ENCODE measurements at places on chromosomes 1 and 21.
A peak's percentile ranks its signal among the peaks of the same experiment; 100 is the strongest.

GRCh38 chr1:189216886-189217285 is 1260.8 kb downstream of the BRINP3 start:
- no peak for DNase-seq

GRCh38 chr21:33945652-33946270 is 30.2 kb upstream of the ATP5PO start:
- no peak for DNase-seq

GRCh38 chr1:212973899-212974298 is 23.6 kb downstream of the VASH2 start:
- no peak for DNase-seq

DNA sequence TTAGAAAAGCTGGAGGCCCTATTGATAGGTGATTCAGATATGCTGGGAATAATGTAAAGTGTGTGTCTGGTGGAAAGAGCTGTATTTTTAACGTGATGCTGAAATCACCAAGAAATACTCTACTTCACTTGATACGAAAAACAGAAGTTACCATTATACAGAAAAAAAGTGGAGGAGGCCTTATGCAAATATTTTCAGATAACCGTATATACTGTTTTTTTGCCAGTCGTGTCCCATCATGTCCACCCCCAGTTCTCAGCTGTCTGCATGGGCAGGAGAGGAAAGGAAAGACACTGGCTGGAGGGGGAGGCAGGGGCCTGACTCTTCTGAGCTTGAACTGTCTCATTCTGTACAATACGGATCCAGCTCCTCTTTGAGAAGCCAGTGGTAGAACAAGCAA is 51.1 kb downstream of the KCNJ6 start:
- DNase-seq: no peak

- no peak for DNase-seq
Measured at GRCh38 chr1:240527086-240527485, 84.9 kb downstream of the GREM2 start.

GRCh38 chr1:94792473-94793295 is 27.5 kb upstream of the SLC44A3 start:
- DNase-seq: peak; percentile 72

GRCh38 chr1:147773215-147773715 is 12.9 kb upstream of the GJA5 start:
- DNase-seq: no peak

DNA sequence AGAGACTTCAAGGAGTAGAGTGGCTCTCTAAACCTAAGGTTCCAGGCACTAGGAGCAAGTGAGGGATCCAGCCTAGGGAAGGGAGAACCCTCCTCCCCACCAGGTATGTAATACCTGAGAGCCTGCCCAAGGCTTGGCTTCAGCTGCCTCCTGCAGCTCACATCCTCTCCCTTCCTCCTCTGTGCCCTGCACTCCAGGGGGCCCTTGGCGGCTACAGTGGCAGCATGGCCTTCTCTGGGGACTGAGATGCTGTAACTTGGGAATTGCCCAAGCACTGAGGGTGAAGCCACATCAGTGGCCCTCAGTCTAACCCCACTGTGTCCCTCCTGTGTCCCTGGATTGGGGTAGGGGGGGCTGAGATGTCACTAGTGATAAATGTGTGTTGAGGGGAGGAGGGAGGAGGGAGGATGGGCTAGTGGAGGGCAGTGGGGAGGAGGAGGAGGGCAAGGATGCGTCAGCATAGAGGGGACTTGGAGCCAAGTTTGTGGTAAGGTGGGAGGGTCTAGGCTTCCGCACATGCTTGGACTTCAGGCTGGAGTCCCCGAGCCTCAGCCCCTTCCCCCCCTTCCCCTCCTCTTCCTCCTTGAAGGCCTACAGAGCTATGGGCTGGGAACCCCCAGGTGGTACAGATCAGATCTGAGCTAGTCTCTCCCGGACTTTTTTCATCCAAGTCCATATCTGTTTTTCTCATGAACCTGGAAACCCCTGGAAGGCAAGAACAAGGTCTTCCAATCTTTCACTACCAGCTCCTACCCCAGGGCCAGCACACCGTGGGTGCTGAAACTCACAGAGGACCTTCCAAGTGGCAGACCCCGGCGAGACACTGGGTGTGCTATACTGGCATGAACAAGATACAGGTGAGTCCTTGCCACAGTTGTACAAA is 17.5 kb downstream of the COL9A2 start:
- DNase-seq: no peak

DNA sequence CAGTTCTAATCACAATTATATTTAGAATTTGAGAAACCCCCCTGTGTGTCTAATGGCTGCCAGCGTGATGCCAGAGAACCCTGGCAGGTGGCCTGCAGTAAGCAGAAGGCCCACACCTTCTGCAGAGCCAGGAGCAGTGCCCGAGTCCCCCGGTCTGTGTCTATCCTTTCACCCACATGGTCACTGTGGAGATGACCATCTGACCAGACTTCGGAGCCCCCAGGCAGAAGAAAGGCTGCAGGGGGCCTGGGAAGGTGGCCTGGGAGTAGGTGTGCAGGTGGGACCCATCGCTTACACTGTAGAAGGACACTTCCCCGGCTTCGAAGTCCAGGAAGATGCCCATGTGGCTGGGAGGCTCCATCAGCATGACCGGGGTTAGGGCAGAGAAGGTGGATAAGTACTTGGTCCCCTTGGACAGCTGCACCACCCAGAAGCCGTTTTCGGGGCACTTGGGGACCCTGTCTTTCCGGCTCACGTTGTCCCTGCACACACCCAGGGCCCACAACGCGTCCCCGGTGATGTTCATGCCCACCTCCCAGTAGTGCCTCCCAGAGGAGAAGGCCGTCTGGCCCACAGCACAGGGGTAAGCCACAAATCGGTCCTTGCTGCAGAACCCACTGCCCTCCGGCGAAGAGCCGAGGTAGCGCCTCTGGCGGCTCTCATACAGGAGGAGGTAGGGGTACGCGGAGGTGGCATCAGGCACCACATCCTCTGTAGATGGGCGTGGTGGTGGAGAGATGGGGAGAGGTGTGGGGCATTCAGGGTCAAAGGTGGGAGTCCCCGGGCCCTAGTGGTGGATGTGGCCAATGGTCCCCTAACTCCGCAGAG is 1.6 kb upstream of the TRIM11 start:
- no peak for DNase-seq

DNA sequence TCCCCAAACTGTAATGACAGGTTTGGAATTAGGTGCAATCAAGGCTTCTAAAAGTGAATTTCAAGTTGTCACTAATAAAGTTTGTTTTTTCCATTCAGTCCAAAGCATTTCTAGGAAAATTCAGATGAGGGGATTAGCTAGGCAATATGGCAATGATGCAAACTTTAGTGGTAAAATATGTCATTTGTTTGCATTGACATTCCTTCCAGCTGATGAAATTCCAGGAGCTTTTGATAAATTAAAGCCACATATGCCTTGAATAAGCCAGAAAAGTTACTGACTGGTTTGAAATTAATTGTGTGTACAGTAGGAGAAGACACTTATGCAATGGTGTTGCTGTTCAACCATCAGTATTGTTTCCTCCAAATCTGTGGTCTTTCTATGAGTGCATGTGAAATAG is 57.8 kb downstream of the MROH9 start:
- DNase-seq: no peak

DNA sequence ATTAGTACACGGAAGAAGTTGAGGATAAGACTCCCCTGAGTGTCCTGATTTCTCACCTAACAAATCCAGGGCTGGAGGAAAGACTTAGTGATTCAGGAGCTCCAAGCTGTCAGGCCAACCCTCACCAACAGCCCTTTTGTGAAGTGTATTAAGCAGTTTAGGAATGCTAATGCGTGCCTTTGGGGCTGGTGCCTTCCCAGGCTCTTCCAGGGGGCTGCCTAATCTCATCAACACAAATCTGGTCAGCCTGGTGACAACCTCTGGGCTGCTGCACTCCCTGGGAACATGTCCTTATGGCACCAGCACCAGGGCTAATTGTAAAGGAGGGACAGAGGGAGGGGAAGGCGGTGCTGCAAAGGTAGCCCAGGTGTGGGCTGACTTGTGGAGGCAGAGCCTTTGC is 15.5 kb downstream of the CSMD2 start:
- no peak for DNase-seq

GRCh38 chr21:35075546-35075945 is 26.4 kb upstream of the RUNX1 start:
- DNase-seq: no peak

GRCh38 chr1:151611832-151612500 is at the start of gene SNX27:
TSS of gene SNX27 (plus strand) at chr1:151612050. CDS start at chr1:151612202, 152 bp downstream.
- peak; percentile 77 for DNase-seq

DNA sequence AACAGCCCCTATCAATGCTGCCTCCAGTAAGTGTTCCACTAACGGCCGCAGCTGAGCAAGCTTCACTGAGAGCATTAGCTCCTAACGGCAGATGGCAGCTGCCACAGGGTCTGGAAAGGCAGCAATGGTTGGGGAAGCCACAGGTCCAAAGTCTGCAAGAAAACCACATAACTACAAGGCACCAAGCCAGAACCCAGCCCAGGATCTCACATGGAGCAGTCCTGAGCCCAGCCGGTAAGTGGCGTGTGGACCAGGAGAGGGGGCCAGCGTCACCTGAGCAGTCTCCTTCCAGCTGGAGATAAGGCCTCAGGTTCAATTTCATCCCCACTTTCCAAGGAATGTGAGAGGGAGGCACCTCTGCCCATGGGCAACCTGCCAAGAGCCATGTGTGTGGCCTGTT is 13.2 kb downstream of the SYT2 start:
- DNase-seq: no peak

- no peak for DNase-seq
Measured at GRCh38 chr1:214678386-214678785, 75.4 kb downstream of the CENPF start.

DNA sequence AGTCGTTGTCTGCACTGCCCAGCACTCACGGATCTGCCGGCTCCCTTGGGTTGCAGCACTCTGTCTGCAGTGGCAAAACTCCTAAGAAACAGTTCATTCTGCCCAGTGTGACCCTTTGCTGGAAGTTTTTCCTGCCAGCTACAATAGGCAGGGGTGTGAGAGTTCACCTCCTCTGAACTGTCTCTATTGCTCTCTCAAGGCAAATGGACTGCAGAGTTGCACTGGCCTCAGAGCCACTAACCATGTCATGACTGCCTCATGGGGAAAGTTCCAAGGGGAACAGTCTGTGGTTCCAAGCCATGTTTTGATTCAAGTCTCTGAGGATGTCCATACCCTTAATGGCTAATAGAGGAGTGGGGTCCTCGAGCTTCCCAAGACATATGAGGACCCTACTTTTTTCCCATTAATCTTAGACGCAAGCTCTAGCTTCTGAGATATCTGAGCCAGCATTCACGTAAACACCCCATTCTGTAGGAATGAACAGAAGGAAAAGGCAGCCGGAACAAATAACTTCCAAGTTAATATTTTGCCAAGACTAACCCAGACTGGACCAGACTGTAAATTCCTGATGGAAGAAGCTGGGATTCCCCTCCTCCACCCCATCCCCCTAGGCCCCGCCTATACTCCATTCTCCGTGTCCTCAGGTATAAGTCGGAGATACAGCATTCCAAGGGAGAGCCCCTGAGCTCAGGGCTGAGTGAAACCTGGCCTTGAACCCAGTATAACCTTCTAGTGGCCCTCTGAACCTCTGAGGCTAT is 93.8 kb upstream of the AKT3 start:
- DNase-seq: no peak

DNA sequence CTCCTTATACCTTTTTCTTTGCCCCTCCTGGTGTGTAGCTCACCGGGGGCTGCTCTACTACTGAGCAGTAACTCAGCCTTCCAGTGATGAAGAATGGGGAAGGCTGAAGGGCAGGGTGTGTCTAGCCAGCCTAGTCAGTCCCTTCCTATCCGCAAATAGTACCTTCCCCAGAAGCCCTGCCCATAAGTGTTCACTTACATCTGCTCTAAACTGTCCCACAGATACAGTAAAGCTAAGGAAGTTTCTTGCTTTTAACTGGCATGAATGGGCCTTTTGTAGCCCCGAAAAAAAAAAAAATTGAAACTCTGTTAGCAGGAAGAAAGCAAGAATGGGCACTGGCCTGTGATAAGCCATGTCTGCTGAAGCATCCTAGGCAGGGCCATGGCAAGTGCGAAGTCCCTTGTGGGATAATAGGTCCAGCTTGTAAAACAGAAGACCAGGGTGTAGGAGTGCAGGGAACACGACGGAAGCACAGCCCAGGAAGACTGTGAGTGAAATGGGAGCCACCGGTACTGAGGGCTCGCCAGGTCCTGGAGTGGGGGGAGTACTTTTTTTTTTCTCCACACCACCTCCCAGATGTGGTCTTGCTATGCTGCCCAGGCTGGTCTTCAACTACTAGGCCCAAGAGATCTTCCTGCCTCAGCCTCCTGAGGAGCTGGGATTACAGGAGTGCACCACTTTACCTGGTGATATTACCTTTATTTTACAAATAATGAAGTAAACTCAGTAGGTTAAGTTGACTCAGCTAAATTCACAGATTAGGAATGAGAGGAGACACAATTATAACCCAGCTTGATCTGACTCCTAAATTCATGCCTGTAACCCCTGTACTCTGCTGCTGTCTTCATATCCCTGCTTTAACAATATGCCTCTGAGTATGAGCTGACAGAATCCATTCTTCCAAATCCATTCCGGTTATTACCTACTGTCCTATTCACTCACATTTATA is 347.5 kb downstream of the SMYD3 start:
- DNase-seq: no peak

DNA sequence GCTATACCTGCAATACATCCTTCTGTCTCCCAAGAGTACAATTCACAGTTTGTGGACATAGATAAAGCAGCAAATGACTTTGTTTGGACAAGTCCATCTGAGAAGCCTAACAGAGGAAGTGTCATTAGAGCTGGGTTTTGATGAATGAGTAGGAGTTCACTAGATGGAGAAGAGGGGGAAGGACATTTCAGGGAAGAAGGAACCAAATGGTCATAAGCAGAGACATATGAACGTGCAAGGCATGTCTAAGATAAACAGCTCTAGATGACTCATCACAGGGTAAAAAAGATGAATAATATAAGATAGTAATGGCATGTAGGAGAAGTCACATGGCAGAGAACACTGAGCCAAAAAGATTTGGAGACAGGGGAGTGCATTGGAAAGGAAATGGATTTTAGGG is 54.5 kb downstream of the HMGB4 start:
- no peak for DNase-seq

- peak; percentile 95 for DNase-seq
Measured at GRCh38 chr1:244273845-244274619, 177.7 kb downstream of the ADSS2 start.

DNA sequence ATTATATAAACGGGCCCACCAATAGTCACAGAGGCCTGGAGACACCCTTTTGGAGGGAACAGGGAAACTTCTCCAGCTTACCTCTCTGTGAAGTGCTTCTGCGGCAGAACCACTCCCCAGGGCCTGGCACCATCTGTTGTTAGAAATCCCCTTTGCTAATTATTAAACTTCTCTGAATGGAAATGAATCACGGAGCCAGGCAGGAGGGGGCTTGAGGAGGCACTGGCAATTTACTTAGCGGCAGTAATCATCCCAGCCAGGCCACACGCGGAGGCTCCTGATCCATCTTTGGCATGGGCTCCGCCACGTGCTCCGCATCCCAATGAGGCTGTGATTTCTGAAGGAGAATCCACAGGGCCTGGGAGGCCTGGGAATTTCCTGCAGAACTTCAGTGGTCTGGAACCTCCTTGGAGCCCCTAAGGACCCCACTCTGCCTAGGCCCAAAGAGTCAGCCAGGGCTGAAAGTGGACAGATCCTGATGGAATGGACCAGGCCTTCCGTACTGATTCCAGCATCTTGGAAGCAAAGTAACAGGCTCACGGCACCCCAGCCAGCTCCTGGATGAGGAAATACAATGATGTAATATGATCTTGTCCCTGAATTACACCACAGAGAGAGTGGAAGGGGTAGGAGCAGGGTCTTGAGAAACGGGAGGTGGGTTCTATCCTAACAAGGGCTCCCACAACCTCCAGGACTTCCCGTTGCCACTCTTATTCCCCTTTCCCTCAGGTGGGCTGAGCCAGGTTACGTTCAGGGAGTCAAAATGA is 62.3 kb downstream of the GRIK3 start:
- no peak for DNase-seq

Measured in HS-27A (cell line).